Activated CD4-positive, CD25-positive, alpha-beta regulatory T cell treated with anti-CD3 and anti-CD28 coated beads, Interleukin-2, amount 50 U/mL, for 72 hours (primary cell): ENCODE measurements at places on chromosomes 1 and 21.

- DNase-seq: no peak
Measured at GRCh38 chr21:42630626-42631025, 22.8 kb upstream of the PDE9A start.

DNA sequence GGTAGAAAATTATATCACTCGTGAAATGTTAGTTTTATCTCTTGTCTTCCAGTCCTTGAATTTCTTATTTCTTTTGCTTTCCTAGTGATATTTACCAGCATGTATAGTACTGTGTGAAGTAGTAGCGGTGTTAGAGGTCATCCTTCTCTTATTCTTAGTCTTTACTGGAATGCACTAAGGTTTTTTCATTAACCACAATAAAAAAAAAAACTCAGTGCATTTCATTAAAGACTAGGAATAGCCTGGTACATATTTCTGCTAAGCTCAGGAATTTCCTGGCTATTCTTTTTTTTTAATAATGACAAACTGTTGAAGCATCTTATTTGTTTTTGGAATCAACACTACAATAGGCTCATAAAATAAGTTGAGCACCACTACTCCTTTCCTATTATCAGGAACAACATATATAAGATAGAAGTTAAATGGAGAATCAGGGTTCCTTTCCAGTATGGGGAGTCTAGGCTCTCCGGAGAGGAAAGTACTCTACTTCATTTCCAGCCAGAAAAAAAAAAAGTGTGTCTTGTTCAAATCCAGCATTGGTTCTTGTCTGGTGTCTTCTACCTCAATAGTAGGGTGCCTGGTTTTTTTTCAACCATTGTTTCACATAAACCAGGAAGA, 60.0 kb downstream of the TNFSF18 start:
- DNase-seq: no peak

- DNase-seq: no peak
Measured at GRCh38 chr1:230250666-230251065, 175.5 kb downstream of the PGBD5 start.

- no peak for DNase-seq
Measured at GRCh38 chr21:15160136-15160535, 95.3 kb upstream of the NRIP1 start.

DNA sequence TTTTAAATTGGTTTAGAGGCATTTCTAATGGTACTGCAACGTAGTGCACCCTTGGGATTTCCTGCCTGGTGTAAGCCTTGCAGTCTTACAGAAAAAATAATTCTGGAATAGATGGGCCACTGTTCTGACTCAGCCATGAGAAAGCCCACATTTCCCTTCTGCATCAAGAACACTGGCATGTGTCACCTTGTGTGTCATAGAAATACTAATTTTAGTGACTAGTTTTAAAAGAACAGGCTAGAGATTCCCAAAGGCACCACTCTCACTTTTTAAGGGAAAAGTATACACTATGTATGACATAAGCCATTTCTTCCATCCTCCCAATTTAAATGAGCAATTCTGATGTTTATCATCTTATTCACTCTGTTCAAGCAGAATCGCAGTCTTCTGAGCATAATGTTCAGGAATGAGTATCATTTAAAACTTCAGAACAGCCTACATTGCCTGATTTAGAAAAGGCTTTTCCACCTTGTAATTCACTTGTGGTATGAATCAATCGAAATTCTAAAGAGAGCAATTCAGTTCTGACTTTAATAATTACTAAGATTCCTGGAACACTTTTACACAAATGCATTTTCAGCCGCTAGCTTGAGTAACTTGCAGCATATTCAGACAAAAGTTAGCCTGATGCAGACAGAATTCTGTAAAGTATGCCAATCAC, 18.8 kb downstream of the RGS13 start:
- no peak for DNase-seq

DNA sequence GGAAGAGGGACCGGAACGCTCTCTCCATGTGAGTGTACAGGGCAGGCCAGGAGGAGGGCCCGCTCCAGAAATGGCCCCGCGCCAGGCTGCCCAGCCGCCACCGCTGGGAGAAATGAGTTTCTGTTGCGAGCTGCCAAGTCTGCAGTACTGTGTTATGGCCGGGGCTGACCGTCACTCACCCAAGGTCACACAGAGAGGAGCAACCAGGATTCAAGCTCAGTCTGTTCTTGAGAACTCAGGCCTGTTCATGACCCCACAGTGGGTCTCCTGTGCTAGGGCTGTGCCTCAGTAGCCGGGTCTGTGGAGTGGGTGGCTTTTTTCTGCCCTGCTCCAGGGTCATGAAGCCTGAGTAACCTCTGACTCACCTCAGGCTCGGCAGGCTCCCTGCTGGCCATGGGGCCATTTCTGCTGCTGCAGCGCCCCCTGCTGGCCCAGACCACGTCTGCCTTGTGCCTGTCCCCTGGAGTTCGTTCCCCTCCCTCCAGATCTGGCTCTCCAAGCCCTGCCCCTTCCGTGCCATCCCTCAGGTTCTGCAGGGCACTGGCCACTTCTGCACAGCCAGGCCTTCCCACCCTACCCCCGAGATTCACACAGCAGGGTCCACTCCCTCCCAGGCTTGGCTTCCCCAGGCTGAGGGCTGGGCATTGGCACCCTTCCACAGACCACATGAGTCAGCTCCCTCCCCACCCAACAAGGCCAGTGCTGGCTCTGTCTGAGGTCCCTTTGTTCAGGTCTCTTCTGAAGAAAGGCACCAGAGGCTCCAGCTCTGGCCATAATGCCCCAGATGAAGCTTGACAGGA, 51.8 kb downstream of the EDN2 start:
- peak; percentile 87 for DNase-seq

GRCh38 chr1:44489481-44489880, 84.4 kb downstream of the RNF220 start:
- DNase-seq: no peak

- no peak for DNase-seq
Measured at GRCh38 chr21:21897275-21897883, 899.2 kb downstream of the NCAM2 start.

DNA sequence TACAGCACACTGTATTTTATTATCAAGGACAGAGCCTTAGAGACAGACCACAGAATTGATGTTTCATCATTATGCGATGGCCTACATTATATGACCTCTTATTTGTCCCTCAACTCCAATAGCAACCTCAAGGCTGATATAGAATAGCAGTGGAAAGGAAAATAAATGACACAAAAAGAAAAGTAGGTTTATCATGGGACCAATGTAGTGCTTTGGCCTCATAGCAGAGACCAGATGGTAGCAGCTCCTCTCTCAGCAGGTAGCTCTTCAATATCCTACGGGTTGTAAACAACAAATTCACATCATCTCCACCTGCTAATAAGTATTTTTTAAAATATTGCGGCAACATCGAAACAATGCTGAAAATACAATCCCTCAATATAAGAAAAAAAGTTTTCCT, 25.2 kb downstream of the ANP32E start:
- no peak for DNase-seq

DNA sequence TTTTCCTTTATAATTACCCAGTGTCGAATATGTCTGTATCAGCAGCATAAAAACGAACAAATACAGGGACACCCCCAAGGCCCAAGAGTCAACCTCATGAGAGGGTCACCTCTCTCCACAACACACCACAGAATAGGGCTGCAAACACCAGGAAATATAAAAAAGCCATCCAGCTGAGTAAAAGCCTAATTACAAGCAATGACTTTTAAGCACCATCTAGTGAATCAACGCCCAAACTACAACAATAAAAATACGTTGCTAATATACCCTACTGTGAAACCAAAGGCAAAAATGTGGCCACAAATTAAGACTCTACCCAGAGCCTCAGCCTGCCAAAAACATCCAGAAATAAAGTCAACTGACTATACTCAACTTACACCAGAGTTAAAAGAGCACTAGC, 817.9 kb upstream of the NEGR1 start:
- no peak for DNase-seq

DNA sequence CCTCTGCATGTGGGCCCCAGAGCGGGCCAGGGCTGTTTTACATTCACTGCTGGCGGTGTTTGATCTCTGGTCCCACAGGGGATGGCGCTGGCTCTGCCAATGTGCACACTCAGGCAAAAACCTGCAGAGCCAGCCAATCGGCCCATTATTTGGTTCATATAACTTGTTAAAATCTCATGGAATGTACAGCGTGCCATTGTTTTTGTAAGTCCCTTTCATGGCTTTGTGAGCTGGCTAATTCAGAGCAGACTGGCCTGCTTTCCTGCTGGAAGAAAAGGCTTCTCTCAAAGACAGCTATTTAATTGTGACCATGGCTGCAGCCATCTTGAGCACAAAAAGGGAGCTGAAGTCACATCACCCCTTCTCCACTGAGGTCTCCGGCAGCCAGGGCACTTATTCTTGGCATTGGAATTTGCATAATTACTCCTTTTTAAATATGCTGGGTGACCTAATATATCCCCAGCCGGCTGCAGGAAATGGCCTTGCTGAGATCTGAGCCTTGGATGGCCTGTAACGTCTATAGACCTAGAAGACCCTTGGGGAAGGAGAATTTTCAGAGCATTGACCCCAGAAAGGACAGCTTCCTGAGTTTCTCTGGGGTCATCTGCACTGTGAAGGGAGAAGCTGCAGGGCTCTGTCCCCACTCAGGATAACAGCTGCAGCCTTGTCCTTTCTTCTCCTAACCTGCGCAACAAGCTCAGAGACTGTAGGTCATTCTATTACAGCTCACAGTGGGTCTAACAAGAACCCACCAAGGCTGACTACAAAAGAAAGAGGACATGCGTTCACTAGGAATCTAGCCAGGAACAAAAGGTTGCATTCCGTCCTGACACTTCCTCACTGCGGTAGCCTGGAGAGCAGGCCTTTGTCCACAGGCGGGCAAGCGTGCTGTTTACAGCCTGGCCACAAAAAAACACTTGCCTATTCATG, 45.8 kb downstream of the BCAR3 start:
- DNase-seq: no peak

- DNase-seq: no peak
Measured at GRCh38 chr21:27173053-27173452, 206.2 kb upstream of the ADAMTS5 start.

DNA sequence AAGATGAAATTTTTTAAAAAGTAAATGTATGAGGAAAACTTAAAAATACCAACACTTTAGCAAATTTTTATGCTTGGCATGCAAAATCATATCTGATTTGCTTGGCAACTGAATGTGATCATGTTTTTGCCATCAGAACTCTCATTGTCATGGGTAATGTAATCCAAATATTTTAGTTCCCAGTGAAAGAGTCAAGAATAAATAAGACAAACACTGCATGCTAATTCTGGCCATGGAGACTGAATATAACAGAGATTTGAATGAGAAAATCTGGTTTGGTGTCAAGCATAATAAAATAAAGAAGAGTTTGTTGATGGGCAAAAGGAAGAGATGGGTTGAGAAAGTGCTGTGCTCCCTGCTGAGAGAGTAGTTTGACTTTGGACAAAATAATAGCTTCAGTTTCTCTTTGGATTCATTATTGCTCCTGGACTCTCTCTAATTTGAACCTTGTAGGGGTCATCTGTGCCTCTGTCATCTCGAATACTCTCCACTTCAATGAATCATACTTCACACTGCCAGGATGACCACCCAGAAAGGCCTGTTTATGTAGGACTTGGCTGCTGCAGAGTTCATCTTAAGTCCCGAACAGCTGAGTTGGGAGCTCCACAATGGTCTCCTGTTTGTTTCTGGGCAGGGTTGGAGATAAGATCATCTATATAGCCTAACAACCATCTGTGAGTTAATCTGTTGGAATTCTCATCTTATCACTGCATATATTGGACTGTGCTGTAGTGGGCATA, 34.4 kb downstream of the ADAMTS1 start:
- DNase-seq: no peak

- no peak for DNase-seq
Measured at GRCh38 chr1:198775606-198776005, 136.8 kb downstream of the PTPRC start.

DNA sequence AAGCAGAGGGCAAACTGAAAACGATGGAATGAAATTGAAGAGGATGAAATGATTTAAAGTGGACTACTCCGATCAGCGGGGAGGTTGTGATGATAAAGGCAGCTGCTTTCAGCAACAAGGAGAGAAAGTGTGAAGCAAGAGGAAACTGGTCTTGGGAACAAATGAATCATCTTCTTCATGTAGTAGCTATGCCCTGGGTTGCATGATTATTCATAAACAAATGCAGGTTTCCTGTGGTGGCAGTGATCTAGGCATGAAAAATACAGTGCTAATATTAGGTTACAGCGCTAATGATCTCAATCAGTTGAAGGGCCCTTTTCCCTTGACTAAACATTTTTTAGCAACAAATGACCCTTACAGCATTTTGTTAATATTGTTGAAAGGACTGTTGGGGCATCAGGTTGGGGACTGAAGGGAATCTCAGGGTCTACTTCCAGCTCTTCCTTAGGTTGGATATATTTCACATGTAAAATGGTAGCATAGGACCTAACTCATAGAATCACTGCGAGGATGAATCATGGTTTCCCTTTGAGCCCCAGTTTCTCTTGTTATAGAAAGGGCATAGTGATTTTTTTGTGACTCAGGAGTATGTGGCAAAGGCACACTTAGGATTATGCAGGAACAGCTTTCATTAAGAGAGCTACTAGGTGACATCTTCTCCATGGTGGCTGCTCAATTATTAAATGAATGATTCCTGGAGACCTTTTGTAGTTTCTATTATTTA, 1.9 kb upstream of the ZFYVE9 start:
- no peak for DNase-seq
